COR-L47 (cell line): ENCODE measurements at places on chromosomes 13 and 19.

DNA sequence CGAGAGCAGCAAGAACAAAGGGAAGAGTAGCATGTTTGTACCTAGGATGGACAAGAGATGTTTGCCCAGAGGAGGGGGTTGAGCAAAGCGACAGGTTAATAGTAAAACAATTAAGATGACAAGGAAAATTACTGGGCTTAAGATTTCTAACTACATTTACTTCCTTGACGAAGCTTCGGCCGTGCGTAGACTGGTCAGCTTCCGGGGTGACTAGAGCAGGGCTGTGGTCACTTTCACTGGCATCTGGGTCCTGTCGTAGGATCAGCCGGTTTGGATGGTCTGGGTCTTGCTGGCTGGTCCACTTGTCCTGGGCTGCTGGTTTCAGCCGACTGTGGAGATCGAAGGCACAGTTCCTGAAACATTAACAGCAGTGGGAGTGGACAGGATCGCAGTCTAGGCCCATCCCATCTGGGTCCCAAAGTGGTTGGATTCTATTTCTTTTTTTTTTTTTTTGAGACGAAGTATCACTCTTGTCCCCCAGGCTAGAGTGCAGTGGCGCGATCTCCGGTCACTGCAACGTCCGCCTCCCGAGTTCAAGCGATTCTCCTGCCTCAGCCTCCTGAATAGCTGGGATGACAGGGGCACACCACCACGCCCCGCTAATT lies 5.0 kb upstream of the BSG start:
- no peak for DNase-seq

GRCh38 chr13:95124959-95125358 lies 176.3 kb downstream of the ABCC4 start:
- DNase-seq, result no peak

DNA sequence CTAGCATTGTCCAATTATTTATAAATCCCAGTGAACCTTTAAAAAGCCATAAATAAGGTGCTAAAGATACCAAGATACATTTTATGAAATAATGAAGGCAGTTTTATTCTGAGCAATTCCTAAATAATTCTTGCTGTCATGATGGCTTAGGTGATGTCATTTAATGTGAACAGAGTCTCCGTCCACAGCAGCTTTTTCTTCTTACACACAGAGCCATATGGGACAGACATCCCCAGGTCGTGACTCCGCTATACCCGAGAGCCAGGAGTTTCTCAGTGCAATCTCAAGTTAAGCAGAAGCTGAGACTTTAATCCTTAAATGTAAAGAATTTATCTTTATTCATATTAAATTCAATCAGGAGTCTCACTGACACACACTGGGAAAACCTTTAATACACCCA lies 29.7 kb downstream of the EFNB2 start:
- DNase-seq, result no peak

DNA sequence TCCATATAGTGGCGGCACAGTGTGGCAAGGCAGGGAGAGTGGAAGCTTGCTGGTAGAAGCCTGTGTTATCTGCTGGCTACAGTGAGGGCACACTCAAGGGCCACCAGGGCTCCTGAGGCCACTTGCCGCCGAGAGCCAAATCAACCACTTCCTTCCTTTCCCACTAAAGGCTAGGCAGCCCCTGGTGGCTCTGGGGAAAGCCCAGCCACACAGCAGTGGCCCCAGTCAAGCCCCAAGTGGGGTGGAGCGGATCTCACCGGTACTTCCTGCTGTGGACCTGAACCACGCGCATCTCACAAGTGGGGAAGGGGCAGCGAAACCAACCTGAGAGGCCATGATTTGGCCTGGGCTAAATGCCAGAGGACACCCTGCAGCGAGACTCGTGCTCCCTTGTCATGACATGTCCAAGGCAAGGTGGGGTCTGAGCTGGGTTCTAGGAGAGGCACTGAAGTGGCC lies 21.9 kb upstream of the SLC35E1 start:
- no peak for DNase-seq

DNA sequence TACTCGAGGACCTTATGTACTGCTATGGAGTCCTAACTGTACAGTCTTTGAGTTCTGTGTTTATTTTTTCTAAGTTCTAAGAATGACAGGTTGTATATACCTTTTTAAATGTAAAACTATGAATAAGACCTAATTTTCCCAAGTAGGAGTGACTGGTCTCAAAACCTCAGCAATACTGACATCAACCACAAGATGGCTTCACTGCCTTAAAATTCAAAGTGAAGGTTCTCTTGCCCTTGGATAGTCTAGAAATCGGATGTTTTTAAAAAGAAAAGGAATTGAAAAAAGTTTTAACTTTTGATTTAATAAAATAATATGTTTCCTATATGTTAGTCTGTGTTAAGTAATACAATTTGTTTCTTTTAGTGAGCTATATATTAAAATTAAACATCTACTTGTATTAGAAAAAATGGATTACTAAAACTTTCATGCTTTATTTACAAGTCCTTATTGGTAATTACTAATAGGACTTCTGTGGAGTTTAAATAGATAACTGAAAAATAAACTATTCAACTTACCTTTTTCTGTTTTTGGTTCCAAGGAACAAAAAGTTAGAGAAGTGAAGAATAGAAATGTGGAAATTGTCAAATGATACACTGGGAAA lies 52.0 kb downstream of the TDRD3 start:
- DNase-seq, result peak; percentile 3
